ENCODE measurements at places on chromosomes 4 and X.

DNA sequence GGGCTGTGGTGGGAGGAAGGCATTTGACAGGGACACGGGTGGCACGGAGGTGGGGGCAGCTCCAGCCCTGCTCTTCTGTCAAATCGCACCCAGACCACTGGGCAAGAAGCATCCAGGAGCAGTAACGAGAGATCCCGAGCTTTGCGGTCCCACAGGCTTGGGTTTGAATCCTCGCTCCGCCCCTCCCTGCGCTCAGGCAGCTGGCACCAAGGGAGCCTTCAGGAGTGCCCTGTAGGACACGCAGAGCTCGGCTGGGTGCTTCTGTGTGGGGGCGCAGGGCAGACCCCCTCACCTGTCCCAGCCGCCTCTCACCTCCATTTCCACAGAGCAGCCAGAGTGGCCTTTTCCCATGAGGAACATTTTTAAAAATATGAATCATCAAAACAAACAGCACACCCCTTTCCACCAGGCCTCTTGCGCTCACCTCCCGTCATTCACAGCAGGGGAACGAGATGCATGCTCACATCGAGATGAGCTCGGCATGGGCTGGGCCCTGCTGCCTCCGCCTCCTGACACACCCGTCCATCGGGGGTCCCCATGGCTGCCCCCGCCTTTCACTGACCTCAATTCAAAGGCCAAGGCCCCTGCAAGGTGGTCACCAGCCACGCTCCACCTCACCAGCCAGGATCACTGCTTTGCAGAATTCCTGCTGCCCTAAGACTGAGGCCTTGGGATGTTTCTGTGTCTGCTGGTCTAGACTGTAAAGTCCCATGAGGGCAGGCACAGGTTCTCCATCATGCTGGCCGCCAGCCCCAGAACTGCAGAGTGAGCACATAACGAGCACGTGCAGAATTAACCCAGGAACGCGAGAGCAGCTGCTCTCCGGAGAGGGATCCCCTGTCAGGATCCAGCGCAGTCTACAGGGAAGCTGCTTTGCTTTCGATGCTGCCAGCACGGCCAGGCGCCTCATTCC is 52.7 kb downstream of the ACOX3 start:
- no peak for DNase-seq

DNA sequence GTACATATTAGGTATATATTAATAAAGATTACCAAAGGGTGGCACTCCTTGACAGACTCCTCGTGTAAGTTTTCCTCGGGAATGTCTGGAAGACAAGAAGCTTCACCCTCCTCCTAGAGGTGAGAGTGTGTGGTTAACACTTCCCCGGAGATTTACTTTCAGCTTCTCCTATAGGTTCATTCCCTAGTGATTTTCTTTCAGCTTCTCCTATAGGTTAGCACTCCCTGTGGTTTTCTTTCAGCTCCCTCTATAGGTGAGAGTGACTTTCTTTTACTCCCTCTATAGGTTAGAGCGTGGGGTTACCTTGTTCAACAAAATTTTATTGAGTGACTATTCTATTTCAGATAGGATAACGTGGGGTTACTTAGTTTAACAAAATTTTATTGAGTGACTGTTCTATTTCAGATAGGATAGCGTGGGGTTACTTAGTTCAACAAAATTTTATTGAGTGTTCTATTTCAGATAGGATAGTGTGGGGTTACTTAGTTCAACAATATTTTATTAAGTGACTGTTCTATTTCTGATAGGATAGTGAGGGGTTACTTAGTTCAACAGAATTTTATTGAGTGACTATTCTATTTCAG is 106.0 kb upstream of the PLAC1 start:
- DNase-seq = no peak

- no peak for DNase-seq
Measured at GRCh38 chr4:159229164-159229563, 126.3 kb downstream of the RAPGEF2 start.

DNA sequence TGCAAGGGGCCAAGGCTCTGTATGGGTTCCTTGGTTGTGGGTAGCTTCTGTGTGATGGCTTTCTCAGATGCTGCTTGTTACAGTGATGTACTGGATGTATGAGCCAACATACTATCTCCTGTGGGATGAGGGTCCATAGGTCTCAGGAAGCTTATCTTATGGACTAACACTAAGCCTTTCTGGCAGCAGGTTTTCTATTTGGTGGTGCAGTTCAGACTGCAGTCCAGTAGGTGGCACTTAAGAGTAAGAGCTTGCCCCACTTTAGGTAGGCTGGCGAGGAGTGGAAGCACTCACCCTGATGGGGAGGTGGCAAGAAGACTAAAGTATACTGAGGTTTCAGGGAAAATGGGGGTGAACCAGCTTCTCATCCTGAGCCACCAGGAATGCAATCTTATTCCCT is 306.7 kb upstream of the MAOA start:
- DNase-seq = no peak

DNA sequence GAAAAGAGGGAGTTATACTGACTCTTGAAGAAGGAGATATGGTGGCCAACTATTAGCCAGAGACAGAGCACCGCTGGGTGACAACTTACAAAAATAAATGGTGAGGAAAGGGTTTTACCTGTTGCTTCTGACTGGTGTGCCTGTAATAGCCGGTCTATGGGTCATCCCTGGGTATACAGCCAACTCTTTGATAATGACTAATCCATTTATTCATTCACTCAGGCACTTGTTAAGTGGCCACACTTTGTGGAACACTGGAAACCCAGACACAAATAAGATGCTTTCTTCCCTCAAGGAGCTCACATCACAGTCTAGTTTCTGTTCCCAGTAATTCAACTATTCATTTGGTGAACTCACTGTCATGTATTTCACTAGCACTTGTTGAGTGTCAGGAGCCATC is 13.2 kb upstream of the CAPN6 start:
- no peak for DNase-seq

GRCh38 chr4:166882221-166882620 is 352.1 kb downstream of the SPOCK3 start:
- no peak for DNase-seq

DNA sequence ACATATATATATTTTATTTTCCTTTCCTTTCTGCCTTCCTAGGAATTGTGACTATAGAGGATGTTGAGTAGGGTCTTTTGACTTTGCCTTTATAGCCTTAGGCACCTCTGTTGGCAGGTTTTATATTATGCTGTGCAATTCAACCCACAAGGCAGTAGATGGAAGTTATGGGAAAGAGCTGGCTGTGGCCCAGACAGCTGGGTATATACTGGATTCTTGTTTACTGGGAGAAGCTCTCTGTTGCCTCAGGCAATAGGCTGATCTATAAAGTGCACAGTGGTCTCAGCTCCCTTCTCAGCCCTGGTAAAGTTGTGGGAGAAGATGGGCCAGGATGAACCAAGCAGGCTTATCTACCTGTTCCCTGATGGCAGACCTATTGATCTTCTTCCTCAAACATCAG is 342.0 kb downstream of the GBA3 start:
- no peak for DNase-seq
